ENCODE measurements at places on chromosomes 5 and 9.

GRCh38 chr5:109693535-109694400 lies 4.0 kb downstream of the MAN2A1 start:
- no peak for DNase-seq

- no peak for DNase-seq
These were observed 839 bp downstream of the KCNV2 start for GRCh38 chr9:2718001-2718697.

- DNase-seq, result no peak
These were observed 152.8 kb downstream of the ADAMTS12 start for GRCh38 chr5:33738967-33739366.

DNA sequence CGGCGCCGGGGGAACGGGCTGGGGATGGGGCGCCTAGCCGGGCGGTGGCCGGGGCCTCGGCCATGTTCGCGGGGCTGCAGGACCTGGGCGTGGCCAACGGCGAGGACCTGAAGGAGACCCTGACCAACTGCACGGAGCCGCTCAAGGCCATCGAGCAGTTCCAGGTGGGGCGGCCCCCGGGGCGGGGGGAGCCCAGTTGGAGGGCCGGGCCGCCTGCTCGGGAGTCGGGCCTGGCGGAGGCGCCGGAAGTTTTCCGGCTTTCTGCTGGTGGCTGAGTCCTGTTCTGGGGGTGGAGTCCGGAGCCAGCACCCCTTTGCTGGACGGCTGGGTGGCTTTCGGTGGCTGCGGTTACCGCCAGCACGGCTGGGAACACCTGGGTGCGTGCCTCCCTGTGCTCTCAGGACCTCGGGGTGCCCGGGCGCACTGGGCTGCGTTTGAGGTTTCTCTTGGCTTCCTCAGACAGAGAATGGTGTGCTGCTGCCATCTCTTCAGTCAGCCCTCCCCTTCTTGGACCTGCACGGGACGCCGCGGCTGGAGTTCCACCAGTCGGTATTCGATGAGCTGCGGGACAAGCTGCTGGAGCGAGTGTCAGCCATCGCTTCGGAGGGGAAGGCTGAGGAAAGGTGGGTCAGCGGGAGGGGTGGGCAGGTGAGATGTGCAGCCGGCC lies 454 bp downstream of the NELFB start:
- DNase-seq, result no peak

DNA sequence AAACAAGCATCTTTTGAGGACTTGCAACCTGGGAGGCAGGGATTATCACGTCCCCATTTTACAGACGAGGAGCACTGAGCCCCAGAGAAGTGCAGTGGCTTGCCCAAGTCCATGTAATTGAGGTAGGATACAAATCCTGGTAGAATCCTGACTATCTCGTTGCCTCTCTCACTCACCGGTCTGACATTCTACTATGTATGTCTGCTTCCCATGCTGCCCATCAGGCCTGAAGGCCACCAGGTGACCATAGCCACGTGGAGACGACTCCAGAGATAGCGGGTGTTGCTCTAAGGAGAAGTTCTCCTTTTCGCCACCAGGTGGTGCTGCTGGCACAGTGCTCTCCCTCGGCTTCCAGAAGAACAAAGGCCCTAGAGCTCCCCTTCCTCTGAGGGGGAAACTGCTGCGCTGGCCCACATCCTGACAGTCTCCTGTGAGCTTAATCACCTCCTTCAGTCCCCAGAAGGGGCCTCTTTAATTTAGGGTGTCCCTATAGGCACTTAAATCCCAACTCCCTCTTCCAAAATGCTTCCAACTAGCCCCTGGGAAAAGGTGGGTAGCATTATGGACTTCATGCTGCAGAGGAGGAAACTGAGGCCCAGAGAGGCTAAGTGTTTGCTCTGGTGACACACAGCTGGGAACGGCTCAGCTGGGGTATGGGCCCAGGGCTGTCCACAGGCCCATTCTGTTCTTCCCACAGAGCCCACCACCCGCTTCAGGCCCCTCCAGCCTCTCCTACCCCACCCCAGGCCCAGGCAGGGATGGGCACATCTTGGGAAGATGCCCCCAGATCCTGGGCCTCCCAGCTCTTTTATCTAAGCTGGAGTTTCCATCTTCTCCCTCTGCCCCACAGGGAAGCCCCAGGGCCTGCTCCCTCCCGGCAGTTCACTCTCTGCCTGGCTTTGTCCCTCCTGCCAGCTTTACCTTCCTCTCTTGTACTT lies 6.4 kb downstream of the SLC34A1 start:
- peak; percentile 82 for DNase-seq

GRCh38 chr5:86979811-86980411 lies 287.8 kb upstream of the RASA1 start:
- no peak for DNase-seq

GRCh38 chr5:86439593-86440110 lies 178.1 kb upstream of the COX7C start:
- DNase-seq, result no peak

- DNase-seq, result no peak
These were observed 1.2 kb downstream of the LOX start for GRCh38 chr5:122076669-122077365.

DNA sequence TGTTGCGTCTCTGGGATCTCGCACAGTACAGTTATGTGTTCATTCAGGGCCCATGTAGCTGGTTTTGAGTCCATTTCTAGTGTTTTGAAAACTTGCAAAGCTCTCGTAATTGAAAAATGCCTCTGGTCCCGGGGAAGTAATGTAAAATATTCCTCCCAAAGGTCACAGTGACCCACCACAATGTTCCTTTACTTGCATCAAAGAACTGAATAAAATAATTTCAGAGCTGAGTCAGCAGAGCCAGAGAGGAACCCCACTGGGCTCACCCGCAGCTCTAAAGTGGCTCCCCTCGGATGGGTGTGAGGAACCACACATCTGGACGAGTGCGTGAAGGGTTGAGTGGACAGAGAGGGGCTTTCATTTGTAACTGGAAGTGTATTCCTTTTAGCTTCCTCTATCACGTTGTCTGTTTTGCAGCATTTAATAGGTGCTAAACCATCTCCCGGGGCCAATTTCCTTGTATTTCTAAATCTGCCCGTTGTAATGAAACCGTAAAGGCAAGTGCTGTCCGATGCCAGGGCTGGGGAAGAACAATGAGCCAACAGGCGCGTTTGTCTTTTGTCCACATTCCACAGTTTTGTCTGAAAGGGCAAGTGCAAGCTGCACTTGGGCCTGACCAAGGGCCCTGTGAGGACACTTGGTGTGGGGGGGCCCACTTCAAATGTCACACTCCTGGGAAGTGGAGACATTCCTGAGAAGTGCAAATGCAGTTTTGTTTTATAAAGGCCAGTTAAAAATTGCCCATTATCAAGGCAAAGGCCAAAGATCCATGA lies 29.9 kb downstream of the COL5A1 start:
- no peak for DNase-seq

DNA sequence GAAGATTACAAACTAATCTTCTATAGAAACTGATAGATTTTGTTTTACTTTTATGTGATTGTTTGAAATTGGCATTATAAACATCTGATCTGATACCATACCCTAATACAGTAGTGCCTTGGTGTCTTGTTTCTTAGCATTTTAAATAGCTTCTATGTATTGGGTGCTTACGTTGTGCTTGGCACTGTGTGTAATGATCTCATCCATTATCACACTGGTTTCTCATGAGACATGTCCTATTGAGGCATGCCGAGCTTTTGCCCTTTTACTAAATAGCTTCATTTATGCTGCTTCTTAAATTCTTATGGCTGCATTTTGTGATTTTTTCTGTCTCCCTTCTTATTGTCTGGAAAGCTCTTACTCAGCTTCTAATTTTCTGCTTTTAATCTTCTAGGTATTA lies 48.2 kb upstream of the TLR4 start:
- DNase-seq, result no peak
